ENCODE measurements at places on chromosomes 7 and 10. TPM values are rescaled to one million over a fixed set of nuclear protein-coding genes. Genes with fewer than 3 reads are reported as not detected.

DNA sequence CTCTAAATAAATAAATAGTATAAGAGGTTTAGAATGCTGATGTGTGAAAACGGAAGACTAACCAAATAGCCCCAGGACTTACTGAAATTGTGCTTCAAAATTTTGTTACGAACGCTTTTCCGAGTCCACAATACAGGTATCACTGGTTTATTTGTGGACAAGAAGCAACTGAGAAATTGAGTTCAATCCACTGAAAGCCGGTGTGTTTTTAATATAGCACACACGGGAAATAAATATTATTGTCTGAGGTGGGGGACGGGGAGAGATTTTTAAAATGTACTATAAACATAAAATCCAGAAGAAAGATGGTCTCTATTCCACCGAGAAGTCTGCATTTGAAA is 598 bp downstream of the SLC16A12 start:
- DNase-seq: no peak

DNA sequence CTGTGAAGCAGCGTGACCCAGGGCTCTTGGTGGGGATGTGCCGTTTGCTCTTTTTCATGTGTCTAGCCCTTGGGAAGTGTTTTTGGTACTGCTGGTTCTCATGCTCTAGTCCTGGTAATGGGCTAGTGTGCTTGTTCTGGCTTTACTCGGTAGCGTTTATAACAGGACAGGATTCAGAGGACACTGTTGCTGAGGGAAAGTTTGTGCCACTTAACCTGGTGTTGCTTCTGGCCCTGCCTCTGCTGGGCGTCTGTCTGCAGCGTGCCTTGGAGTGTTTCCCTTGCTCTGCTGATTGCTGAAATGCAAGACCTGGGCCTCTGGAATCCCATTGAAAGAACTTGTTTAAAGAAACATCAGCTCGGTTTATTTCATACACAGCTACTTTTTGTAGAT is 35.0 kb downstream of the INPP5A start:
- no peak for DNase-seq

Gene GPAM
- 8.1 TPM for total RNA-seq

- no peak for DNase-seq
These were observed 10.2 kb downstream of the PDLIM1 start for GRCh38 chr10:95280637-95281036.

DNA sequence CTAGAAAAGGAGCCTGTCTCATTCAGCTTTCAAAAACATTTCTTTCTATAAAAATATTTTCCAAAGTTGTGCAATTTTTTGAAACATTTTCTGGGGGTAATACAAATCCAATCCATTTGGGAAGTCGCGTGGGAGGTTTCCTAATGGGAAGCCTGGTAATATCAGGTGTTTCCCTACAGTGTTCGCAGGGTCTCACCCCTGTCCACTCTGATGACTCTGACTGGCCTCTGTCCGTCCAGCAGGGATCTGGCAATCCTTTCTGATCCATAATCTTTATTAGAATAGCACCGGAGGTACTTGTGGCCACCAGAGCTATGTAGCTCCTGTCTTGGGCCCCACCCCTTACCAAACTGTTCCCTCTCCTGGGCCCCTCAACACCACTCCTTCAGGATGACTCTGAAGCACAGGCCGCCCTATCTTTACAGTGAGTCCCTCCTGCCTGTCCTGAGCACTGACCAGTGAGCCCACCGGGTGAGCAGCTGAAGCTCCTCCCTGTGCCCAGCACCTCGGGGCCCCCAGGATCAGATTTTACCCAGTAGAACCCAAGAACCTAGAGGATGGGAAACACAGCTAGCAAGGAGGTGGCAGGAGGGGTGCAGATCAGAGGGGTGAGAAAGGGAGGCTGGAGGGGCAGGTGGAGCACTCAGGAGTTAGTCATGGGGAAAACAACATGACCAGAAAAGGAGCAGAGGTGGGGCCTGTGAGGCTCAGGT is 84.8 kb downstream of the PTPRE start:
- DNase-seq: peak; percentile 13

- DNase-seq: no peak
These were observed 84.0 kb upstream of the FAM3C start for GRCh38 chr7:121480058-121480457.

Gene PKD2L1
- not detected for total RNA-seq

GRCh38 chr10:13938950-13939349 is 352.2 kb downstream of the PRPF18 start:
- DNase-seq: no peak

- DNase-seq: no peak
These were observed 610.1 kb upstream of the ANKRD30A start for GRCh38 chr10:36515319-36515718.

DNA sequence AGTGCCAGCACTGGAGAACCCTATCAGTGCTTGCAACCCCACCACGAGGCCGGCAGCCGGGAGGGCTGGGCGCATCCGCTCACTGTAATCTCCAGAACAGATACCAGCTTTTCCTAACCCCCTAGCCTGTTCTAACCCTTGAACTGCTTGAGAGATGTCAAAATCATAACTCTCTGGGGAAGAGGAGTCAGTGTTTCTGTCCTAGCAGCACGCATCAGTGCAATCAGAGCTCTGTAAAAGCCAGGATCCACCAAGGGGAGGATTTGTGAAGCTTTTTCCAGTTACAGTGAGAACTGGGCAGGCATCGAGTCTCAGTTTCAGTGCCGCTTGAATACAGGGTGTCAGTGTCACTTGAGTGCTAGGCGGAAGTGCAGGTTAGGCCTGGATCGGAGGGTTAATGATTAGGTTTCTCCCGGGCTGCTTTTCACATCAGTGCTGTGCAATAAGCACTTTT is 104.5 kb upstream of the INSYN2A start:
- DNase-seq: no peak

DNA sequence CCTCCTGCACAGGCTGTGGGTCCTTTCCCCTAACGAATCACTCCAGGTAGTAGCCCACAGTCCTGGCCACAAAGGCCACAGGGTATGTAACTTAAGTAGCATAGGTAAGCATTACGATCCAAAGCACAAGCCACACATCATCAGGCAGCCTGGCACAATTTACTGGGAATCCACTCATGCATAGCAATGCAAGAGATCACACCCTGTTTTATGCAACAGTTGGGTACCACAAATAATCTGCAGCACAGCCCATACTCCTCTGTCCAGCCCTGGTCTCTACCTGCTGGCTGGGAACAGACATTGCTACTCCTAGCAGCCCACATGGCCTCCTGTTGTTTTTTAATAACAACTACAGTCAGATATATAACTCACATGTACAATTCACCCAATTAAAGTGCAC is 34.3 kb downstream of the SRPK2 start:
- peak; percentile 23 for DNase-seq

GRCh38 chr10:28400681-28401080 is 97.8 kb upstream of the MPP7 start:
- no peak for DNase-seq

Gene MSMB
- total RNA-seq: not detected

DNA sequence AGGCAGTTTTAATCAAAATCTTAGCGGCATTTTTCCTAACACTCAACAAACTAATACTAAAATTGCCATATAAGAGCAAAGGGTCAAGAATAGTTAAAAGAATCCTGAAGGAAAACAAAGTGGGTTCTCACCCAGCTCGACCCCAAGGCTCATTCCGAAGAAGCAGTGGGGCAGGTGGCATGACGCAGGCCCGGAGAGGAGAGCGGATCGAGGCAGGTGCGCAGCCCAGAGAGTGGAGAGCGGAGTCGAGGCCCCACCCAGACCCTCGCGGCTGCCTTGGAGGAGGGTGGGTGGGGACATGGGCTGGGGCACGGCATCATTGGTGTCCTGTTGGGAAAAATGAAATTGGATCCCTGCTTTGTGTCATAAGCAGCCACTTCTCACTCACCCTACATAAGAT is 109.8 kb downstream of the INPP5A start:
- DNase-seq: no peak

GRCh38 chr10:76111986-76112825 is 680.8 kb downstream of the LRMDA start:
- DNase-seq: no peak

Gene PWWP2B
- total RNA-seq: 2.2 TPM

DNA sequence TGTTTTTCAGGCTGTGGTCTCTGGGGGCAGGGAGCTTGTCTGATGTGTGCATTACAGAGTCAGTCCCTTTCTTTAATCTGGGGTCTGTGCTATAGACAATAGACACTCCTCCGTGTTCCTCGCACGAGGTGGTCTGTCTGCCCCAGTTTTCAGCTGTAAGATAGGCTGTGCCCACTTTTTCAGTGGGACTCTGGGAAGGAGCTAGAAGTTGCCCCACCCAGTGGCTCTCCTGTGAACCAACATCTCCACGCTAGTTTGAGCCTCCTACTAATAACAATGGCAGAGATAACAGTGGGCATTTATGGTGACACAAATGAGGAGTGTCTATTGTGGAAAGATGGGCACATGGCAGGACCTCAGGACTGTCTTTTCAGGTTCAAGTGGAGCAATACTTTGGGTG is 44.0 kb downstream of the ADRB1 start:
- no peak for DNase-seq

Gene MUC3A
- not detected for total RNA-seq
